ENCODE measurements at places on chromosomes 6 and 20.

- DNase-seq: no peak
These were observed 37.4 kb downstream of the RCAN2 start for GRCh38 chr6:46453741-46454316.

- DNase-seq: no peak
These were observed 224.3 kb downstream of the TTLL2 start for GRCh38 chr6:167549213-167549612.

GRCh38 chr6:169092375-169092774, 161.3 kb downstream of the THBS2 start:
- DNase-seq: no peak

DNA sequence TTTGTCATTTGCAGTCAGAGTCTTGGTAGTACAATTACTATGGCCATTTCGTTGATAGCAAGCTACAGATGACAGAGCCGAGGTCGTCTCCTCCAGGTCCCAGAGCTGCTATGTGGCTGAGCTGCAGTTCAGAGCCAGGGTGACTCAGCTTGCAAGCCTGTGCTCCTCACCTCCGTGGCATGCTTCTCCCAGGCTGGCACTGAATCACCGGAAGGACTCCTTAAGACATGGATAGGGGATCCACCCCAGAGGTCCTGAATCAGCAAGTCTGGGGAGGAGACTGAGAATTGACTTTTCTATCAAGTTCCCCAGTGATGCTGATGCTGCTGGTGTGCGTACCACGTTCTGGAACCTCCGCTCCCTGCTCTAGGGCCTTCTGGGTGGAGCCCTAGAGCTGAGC, 291.2 kb downstream of the CDH26 start:
- DNase-seq: no peak

DNA sequence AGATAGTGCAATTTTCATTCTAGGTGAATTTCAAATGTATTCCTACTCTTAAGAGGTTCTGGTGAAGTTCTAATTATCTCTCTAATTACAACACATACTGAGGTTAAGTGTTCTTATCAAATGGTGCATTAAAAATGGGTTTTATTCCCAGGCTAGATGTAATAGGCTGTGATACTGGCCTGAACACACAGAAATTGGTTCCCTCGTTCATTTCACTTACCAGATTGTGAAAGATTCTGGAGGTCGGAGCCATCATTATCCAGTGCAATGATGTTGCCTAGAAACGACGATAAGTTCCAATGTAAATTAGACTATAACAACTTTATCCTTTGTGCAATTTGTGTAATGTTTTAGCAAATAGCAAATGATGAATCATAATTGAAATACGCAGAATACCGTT, 172.6 kb upstream of the SOX4 start:
- no peak for DNase-seq

DNA sequence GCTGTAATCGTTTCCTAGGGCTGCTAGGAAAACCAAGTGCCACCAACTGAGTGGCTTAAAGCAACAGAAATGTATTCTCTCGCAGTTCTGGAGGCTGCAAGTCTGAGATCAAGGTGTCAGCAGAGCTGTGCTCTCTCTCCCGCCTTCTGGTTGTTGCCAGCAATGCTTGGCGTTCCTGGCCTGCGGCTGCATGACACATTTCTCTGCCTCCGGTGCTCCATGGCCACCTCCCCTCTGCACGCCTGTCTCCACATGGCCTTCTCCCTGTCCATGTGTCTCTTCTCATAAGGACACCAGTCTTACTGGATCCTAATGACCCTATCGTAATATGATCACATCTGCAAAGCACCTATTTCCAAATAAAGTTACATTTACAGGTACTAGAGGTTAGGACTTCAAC, 91.7 kb upstream of the AKAP12 start:
- no peak for DNase-seq

DNA sequence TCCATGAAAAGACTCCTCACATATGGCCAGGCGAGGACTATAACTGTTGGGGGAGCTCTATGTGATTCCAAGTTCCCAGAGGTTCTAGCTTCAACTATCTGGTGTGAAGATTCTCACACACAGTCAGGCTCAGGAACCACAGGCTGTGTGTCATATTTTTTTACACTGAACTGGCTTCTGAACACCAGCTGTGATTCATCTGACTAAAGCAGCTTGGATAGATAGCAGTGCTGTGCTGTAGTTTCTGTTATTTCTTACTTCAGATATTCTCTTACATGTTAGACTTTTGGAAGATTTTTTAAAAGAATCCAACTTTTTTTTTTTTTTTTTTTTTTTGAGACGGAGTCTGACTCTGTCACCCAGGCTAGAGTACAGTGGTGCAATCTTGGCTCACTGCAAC, 140.7 kb upstream of the MCHR2 start:
- DNase-seq: no peak

GRCh38 chr20:32359633-32360332, 1.7 kb downstream of the ASXL1 start:
- no peak for DNase-seq

GRCh38 chr20:45433316-45433715, 17.4 kb downstream of the PIGT start:
- no peak for DNase-seq

DNA sequence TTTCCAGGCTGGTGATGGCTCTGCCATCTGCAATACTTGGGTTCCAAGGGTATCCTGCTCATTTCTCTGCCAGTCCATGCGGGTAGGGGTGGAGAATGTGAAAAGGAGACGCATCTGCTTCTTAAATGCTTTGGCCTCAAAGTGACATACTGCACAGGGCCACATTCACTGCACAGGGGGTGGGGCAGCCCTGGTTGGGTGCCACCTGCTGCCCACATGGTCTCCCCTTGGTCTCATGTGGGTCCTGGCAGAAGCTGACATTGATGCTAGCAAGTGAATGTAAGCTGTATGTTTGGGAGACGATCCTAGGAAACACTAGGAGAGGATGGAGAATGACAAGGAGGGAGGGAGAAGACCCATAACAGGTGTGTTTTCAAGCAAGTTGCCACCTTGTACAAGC, 140.9 kb downstream of the EDN3 start:
- no peak for DNase-seq

All from GM12878 (cell line).